Fibroblast of skin of abdomen (primary cell): ENCODE measurements at places on chromosomes 1 and 21.

- no peak for DNase-seq
These were observed 792.4 kb upstream of the ADGRL2 start for GRCh38 chr1:81008293-81008692.

DNA sequence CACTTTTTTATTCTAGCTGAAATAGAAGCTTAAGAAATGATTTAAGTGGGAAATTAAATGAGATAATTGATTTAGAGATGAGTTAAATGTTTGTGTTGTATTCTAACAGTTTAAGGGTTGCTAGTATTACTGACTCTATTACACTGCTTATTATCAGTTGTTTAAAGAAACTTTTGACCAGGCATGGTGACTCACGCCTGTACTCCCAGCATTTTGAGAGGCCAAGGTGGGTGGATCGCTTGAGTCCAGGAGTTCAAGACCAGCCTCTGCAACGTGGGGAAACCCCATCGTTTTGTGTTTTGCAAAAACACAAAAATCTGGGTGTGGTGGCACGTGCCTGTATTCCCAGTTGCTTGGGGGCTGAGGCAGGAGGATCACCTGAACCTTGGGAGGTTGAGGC, 14.2 kb downstream of the CLIC4 start:
- no peak for DNase-seq

DNA sequence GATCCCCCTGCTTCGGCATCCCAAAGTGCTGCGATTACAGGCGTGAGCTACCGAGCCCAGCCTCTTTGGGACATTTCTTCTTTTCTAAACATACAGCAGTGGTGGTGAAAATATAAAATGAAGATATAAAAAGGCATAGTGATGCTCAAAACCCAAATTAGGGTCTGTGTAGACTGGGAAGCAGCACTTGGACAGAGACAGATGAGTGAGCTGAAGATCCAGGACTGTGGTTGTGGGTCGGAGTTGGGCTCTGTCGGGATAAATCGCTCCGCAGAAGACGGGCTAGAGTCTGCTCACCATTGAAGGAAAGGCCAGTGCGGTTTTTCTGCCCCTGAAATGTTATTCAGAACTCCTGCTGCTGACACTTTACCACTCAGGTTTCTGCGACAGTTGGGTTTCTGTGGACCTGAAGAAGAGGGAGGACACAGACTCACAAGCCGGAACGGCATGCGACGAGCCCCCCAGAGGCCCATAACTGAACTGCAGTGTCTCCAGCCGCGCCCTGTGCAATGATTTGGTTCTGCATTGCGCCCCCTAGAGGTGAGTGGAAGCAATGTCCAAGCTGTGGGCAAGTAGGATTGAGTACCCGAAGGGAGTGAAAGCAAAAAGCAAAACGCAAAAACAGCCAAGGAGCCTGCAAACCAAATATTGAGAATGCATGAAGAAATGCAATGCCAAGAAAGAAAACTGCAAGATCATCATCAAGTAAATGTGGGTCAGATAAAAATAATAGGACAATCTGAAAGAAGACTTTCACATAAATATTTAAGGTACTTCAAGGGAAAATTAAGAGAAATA, 66.6 kb downstream of the GABPA start:
- peak; percentile 76 for DNase-seq

DNA sequence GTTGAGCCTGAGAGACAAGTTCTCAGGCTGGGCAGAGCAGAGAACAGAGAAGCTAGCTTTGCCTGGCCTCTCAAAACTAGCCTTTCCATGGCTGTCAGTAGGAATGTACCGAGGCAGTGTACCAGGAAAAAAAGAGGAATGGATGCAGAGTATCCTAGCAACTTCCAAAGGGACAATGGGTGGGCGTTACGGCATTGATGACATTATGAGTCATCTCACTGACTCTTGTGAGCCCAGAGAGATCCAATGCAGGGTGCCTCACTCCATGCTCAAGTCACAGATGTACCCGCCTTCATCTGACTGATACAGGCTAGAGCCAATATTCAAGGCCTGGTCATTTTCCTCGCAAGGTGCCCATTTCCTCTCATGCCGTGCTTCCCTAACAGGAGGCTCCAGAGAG, 51.4 kb upstream of the C8B start:
- DNase-seq = peak; percentile 13

DNA sequence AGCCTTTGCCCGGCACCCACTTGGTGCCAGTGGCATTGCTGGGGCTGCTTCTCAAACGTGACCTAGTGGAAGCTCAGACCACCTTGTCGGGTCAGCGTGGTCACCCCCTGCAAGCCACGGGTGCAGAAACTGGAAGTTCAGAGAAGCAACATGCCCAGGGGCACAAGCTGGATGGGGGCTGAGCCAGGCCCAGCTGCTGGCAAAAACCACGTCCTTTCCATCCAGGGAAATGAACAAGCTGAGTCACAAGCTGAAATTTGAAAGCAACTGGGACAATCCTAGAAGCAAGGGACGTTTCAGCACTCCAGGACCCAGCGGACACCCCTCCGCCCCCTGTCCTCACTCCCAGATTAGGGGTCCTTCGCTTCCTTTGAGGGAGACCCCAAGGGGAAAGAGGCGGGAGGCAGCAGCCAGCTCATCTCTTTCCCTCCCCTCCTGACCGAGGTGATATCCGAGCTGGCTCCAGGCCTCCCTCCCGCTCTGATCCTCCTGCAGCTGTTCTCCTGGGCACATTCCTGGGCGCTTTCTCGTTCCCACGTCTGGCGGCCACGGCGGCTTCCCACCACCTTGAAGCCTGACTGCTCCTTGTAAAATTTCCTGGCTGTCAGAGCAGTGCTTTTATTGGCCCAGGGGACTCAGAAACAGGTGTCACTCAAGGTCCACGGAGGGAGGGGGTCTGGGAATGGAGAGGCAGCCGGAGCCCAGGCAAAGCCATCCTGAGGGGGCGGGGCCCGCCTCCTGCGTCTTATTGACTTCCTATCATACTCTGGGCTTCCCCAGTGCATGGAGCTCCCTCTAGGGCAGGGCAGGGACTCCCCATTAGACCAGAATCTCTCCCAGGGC, 62.8 kb downstream of the PAX7 start:
- no peak for DNase-seq

DNA sequence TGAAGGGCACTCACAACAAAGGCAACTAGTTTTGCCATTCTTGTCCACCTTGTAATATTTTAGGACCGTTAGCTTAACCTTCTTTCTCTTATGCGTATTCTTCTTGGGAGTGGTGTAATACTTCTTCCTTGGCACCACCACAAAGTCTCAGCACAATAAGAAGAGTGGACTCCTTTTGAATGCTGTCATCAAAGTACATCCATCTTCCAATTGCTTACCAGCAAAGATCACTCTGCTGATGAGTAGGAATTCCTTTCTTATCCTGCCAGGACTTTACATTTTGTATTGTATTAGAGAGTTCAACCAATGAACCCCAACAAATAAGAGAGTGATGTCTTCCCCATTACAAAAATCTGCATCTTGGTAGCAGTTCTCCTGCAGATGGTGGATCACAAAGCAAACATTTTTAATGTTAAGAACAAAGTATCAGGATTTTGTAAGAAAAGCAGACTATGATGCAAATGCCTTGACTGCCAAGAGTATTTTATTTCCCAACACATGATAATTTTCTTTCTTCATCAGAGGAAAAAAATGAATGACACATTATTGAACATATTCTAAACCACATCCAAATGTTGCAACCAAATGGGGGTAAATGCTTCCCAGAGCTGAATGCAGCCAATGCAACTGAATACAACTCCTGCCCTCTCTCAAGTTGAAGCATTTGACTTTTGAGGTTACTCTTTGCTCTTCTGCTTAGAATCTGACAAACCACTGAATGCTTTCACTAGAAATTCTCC, 5.1 kb upstream of the ARNT start:
- DNase-seq = peak; percentile 97

DNA sequence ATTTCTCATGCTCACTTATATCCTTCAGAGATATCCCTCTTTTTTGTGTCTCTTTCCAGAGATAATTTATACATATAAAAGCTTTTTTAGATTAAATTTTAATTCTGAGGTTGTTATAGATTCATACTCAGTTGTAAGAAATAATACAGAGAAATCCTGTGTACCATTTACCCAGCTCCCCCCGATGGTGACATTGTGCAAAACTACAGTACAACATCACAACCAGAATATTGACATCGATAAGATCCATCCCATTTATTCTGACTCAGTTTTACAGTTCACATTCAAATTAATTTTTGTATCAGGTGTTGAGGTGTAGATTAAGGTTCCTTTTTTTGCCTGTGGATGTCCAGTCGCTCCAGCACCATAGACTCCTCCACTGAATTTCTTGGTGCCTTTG, 14.3 kb downstream of the DMRTB1 start:
- no peak for DNase-seq

GRCh38 chr1:160876311-160876710, 8.7 kb downstream of the ITLN1 start:
- no peak for DNase-seq

DNA sequence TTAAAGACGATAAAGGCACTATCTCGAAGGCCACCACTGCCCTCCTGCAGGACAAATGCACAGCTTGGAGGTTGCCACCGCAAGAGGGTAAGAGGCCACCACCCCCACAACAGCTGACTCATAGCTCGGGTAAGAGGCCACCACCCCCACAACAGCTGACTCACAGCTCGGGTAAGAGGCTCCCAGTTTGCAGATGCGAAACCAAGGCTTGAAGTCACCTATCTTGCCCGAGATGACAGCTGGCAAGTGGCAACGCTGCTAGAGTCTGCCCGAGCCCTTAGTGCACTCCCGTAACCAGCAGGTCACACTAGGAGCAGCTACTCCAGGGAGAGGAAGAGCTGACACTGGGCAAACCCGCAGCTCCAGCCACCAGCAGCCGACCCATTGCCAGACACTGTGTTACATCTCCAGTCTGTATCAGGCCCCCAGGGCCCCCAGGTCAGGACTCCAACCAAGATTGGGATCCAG, 17.1 kb upstream of the SPSB1 start:
- peak; percentile 78 for DNase-seq

DNA sequence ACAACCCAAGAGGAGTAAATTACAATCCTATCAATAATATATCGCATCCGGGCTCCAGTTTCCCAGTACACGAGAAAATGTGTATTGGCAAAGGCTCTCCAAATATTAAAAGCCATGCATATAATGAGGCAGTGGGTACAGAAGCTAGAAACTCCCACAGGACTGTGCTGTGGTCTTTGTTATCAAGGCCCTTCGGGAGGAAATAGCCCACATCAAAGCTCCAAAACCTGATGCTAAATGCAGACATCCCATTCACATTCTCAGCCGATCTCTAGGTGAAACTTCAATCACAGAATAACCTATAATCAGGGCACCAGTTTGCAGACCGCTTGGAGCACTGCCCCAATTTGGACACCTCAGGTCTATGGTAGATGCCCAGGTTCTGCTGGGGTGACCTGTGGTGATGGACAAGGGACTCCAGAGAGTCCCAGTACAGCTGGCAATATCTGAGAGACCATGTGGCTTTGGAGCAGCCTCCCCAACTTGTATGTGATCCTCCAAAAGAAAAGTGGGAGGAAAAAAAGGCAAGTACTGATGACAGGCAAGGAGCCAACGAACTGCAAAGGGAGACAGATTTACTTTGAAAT, 148.8 kb upstream of the CAMK1G start:
- DNase-seq = no peak

GRCh38 chr21:43187715-43188114, 18.9 kb downstream of the CRYAA start:
- no peak for DNase-seq

GRCh38 chr1:208039536-208040332, 128.8 kb upstream of the CD34 start:
- no peak for DNase-seq

DNA sequence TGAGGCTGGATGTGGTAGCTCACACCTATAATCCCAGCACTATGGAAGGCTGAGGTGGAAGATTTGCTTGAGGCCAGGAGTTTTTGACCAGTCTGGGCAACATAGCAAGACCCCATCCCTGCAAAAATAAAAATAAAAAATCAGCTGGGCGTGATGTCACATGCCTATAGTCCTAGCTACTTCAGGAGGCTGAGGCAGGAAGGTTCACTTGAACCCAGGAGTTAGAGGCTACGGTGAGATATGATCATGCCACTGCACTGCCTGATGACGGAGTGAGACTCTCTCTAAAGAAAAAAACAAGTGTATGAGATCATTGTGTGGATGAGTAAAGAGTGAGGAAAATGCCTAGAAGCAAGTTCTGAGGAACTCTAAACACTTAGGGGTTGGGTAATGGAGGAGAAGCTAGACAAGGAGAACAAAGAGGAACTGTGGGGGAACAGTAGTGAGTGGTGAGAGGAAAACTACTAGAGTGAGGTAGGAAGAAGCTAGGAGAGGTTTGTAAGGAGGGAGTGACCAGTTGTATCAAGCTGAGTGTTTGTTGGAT, 17.0 kb downstream of the CLIC4 start:
- DNase-seq = no peak
